Activated naive CD4-positive, alpha-beta T cell treated with anti-CD3 and anti-CD28 coated beads for 36 hours (primary cell): ENCODE measurements at places on chromosomes 16 and 17.

GRCh38 chr17:80811181-80812105, 180.2 kb upstream of the CHMP6 start:
- DNase-seq: peak; percentile 3

DNA sequence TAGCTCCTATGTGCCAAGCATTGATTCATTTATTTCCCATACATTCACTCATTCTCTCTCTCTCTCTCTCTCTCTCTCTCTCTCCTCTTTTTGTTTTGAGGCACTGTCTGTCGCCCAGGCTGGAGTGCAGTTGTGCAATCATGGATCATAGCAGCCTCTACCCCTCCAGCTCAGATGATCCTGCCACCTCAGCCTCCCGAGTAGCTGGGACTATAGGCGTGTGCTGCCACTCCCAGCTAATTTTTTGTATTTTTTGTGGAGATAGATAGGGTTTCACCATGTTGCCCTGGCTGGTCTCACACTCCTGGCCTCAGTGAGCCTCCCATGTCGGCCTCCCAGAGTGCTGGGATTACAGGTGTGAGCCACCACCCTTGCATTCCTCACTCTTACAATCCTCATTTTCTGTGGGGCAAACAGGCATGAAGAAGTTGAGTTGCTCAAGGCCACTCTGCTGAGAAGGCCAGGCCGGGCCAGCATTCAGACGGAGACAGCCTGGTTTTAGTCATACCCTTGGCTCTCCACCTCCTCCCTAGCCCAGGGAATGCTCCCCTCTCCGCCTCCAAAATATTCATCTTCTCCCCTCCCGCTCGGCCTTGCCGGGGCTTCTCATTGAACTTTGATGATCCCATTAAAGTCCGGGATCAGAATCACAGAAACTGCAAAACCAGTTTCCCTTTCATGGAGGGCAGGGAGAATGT, 765 bp upstream of the PRM2 start:
- no peak for DNase-seq

DNA sequence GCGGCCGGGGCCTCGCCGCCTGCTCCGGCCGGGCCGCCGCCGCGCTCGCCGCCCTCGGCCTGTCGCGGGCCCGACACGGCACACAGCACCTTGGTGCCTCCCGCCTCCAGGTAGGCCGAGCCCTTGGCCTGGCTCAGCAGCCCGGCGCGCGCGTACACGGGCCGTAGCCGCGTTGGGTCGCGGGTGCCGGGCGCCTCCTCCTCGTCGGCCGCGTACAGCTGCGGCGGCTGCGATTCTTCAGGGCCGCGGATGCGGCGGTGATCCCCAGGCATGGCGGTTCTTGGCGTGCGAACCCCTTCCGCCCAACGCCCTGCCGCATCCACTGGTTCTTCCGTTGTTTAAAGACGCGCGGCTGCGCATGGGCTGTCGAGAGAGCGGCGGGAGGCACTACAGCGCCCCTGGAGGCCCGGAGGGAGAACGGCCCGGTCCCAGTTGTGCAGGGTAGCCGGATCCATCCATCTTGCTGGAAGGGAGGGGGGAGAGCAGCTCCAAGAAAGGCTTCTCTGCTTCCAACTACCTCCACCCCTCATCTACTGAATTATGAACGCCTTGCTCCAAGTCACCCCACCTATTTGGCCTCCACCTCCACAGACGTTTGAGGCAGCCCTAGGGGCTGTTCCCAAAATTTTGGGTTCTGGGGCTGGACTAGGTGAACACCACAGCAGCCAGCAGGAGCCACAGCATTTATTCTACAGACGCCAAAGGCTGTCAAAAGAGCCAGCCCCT, at the start of gene EXOSC6:
Gene EXOSC6 (minus strand): TSS at position 312 of the 726 bp plus-strand sequence. CDS start 40 bp downstream, at position 272.
- peak; percentile 96 for DNase-seq

- DNase-seq: no peak
Observed at GRCh38 chr16:89018282-89019158, 41.5 kb upstream of the CBFA2T3 start.

DNA sequence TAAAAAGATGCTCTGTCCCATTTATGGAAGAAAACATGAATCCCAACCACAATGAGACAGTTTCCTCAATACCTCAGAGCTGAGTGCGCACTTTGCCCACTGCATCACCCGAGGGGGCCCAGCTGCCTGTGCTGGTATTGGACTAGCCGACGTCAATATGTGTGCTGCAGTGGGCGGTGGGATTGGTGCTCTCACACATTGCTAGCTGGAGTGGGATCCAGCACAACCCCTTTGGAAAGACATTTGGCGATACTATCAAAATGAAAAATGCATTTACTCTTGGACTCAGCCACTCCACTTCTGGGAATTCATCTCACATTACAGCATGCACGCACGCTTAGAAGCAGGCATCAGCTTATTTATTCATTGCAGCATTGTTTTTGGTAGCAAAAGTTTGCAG, 289.2 kb upstream of the FOXF1 start:
- no peak for DNase-seq

DNA sequence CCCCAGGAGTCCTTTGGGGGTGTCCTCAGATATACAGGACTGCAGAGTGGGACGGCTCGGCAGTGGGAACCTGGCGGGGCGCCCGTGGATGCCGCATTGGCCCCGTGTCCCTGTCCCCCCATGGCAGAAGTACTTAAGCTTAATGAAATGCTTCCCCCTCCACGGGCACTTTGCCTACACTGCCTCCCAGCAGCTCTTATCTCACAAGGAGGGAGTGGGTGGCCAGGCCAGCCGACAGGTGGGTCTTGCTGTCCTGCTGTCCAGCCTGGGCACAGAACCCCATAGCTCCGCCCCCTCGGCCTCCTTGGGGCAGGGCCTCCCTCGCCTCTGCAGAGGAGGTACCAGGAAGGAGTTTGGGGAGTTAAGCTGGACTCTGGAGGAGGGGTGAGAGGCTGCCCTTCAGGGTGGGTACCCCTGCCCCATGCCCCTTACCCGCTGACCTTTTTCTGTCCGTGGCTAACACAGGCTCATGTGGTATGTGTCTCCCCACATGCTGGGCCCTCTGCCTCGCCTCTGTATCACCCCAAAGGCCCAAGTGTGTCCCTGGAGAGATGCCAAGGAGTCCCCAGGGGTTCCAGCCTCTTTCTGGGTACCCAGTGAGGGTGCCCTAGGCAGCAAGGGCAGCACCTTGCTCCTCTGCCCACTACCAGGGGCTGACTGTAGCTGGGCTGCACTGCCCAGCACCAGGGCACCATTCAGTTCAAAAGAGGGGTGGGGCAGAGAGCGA, 8.7 kb downstream of the THRA start:
- no peak for DNase-seq

- DNase-seq: no peak
Observed at GRCh38 chr16:22705799-22706198, 108.2 kb upstream of the HS3ST2 start.

DNA sequence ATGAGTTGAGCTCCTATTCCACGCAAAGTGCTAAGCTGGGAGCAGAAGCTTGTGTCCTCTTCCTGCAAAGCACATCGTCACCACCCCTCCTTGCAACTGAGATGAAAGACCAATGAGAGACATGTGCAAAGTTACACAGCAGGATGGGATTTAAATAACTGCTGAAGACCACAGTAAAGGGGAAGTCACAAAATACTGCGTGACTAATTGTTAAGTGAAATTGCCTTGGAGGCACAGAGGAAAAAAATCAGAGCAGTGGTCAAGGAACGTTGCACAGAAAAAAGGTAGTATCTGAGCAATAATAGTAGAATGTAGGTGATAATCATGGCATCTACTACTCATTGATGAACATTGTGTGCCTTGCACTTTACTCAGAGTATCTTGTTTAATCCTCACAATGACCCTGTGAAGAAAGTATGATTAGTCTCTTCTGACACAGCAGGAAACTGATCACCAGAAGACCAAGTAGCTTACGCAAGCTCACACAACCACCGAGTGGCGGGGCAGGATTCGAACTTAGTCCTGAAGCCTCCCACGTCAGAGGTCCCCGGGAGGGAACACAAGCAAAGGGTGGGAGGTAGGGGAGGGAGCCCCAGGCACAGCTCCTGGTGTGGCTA, 15.4 kb upstream of the MYO18A start:
- no peak for DNase-seq

GRCh38 chr16:2253293-2253692, 1.9 kb upstream of the ECI1 start:
- DNase-seq: no peak

- no peak for DNase-seq
Observed at GRCh38 chr17:11492511-11492910, 105.8 kb upstream of the DNAH9 start.

DNA sequence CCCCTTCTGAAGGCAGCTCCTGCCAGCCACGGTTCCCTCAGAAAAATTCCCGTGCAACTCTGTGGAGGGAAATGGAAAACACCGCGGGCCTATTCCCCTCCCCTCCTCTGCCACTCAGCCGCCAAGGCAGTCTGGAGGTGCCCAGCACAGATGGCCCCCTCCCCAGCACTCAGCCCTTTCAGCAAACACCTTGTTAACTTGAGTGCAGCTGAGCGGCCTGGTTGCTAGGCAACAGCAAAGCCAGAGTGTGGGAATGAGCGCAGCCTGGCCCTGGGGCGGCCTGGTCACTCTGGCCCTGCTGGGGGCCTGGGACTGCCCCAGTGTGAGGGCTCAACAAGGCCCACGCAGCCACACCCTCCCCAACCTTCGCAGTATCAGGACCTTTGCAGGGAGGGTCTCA, 32.8 kb downstream of the CACNA1G start:
- no peak for DNase-seq

DNA sequence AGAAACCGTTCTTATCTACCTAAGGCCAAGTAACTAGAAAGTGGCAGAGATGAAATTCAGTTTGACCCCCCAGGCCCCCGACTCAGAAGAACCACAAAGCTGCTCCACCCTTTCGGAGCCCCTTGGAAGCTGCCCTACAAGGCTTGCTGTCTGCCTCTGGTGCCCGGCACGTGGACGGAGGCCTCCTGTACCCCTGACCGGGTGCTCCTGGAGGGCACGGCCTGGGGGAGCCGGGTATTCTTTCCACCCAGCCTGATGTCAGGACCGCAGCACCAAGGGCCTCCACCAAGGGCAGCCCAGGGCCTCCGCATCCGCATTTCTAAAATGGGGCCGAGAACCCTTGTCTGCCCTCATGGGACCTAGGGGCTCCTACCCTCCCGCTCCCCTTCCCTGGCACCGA, 15.5 kb upstream of the CRK start:
- no peak for DNase-seq

DNA sequence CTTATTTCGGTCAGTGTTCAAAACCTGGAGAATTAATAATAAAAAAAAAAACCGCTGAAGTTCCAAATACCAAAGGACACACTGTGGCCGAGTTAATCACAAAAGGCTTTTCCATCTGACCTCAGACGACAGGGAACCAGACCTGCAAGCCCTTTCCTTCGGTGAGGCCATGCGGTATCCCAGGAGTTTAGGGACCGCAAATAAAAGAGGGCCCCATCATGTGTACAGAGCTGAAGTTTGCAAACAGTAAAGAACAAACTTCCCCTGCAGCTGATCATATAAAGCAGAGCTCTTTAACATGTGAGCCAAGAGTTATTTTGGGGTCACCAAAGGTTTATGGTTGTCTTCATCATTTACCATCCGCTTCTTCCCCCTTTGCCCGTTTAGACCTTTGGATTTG, 33.0 kb upstream of the FOXJ1 start:
- DNase-seq: no peak

- no peak for DNase-seq
Observed at GRCh38 chr16:10940501-10941079, 1.7 kb downstream of the DEXI start.

GRCh38 chr16:90070440-90070839, 6.7 kb downstream of the PRDM7 start:
- no peak for DNase-seq

DNA sequence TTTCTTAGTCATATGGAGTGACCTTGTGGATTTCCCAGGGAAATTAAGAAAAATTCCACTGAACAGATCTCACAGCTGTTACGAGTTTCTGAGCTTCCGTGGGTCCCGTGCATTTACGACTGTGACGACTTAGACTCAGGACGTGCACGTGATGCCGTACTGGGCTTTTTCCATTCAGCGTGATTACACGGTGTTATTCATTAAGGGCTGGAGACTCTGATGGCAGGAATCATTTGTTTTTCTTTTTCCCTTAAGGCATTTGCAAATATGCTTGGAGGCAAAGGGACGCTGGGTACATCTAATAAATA, 57.2 kb downstream of the TBC1D16 start:
- no peak for DNase-seq

DNA sequence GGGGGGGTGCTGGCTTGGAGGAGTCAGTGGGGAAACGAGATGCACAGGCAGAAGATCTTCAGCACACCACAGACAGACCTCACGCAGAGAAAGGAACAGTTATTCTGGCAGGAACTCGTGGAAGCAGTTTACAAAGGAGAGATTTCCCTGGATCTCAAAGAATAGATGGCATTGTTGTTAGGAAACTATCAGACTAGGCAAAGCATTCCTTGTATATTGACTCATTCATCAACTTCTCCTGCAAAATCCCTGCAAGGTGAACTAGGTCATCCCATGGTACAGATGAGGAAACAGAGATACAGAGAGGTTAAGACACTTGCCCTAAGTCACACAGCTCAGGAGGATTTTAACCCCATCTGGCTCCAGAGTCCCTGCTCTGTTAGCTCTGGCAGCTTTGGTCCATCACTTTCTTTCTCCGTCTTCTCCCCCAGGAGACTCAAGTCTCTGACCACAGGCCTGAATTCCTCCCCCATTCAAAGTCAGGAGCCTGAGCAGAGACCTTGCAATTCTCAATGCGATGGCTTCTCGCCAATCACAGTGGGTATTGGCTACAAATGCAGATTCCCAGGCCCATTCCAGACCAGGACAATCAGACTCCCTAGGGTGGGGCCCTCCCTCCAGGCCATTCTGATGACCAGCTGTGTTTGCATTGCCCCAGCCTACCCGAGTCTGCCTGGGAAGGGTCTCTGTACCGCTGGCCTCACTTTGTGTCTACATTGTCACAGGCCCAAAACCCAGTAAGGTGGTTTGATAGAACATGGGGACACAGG, 56.4 kb downstream of the LITAF start:
- no peak for DNase-seq

DNA sequence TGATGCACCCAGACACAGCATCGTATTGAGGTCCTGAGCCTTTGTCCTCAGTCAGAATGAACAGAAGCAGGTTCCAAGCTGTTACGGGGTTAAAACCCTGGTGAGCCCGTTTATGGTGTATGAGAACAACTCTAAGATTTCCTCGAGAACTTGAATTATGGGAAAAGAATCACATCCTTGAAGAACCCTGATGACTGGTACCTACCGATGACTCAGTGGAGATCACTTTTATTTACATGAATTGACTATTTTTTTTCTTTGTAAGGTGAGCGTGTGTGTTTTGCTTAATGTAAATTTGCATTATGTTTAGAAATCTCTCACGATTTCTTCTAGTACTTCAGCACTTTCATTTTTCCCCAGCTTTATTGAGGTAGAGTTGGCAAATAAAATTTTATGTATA, 3.3 kb upstream of the KRTAP4-4 start:
- no peak for DNase-seq

- DNase-seq: no peak
Observed at GRCh38 chr16:90047714-90048346, 28.6 kb upstream of the DBNDD1 start.

GRCh38 chr16:52191531-52192134, 355.3 kb downstream of the TOX3 start:
- peak; percentile 67 for DNase-seq

- no peak for DNase-seq
Observed at GRCh38 chr17:64773836-64774761, 112.0 kb upstream of the SMURF2 start.

- DNase-seq: no peak
Observed at GRCh38 chr17:53797501-53797900, 25.2 kb upstream of the KIF2B start.

GRCh38 chr16:22323959-22324786, 27.0 kb downstream of the POLR3E start:
- no peak for DNase-seq
